ENCODE measurements at places on chromosomes 11 and 22.

DNA sequence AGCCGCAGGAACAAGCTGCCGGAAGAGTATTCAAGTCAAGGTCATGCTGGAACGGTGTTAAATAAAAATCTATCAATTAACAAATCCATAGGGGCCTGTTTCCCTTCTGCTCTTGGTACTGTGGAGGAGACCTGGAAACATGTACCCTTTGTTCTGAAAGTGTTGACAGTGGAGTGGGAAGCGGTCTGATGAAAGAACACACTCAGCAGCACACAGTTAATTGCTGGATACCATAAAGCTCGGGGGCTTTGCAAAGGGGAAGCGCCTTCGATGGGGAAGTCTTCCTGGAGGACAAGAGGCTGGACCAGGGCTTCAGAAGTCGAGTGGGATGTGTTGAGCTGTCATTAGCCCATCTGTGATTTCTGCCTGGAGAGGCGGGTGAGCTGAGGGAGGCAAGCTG is 112.5 kb upstream of the CLPB start:
- DNase-seq: no peak

- DNase-seq: no peak
These were observed 81.9 kb upstream of the PGR start for GRCh38 chr11:101211407-101211975.

DNA sequence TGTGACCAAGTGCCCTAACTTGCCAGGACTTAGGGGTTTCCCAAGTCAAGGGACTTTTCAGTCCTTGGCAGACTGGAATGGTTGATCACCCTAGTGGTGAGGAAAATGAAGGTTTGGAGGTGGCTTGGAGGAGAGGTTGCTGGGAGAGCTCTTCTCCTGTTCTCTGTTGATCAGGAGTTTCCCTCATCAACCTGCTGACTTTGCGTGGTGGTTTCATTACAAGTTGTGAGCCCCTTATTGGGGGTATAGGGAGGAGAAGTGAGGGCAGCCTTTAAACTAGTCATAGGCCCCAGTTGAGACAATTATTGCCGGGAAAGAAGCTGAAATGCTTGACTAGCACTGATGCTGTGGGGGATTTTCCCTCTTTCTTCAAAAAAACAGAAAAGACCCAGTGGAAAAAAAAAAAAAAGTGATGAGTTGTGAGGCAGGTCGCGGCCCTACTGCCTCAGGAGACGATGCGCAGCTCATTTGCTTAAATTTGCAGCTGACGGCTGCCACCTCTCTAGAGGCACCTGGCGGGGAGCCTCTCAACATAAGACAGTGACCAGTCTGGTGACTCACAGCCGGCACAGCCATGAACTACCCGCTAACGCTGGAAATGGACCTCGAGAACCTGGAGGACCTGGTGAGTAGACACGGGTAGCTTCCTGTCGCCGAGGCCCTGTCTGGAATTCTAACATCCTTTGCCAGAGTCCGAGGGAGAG is at the start of gene CXCR5:
TSS of gene CXCR5 (plus strand) at position 525 of the 704 bp plus-strand sequence. CDS start at position 575, 50 bp downstream.
- DNase-seq: no peak

GRCh38 chr11:107648242-107648641 is 57.3 kb downstream of the ELMOD1 start:
- no peak for DNase-seq

GRCh38 chr11:120413480-120413879 is 77.3 kb downstream of the ARHGEF12 start:
- no peak for DNase-seq
